ENCODE measurements at places on chromosomes 1 and 21. TPM values are rescaled to one million over a fixed set of nuclear protein-coding genes. Genes with fewer than 3 reads are reported as not detected.

GNAT2 gene
- polyA plus RNA-seq = not detected

BCAN gene
- polyA plus RNA-seq = 0.39 TPM

SELP gene
- polyA plus RNA-seq = not detected

OR2T35 gene
- polyA plus RNA-seq = not detected

OR2G6 gene
- not detected for polyA plus RNA-seq

KIF17 gene
- 1.1 TPM for polyA plus RNA-seq

OR2L3 gene
- polyA plus RNA-seq = not detected

IFI44 gene
- polyA plus RNA-seq = not detected

Measured in cardiac muscle cell (in vitro differentiated cells and primary cell).